ENCODE measurements at places on chromosomes 3 and 15.
A peak's percentile ranks its signal among the peaks of the same experiment; 100 is the strongest.

DNA sequence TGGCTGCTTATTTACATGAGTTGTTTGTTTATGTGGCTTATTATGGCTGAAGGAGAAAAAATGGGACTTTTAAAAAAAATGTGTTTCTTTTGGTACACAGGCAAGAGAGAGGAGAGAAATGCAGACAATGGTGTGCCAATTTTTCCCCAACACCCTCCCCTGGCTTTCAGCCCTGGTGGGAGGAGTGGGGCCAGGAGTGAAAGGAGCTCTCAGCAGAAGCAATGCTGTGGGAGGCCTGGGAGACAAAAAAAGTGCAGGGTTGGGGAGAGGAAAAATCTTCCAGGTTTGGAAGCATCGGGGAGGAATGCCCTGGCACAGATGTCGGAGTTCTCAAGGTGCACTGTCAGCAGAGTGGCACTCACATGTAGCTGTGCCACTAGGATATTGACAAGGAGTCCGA lies 117.7 kb upstream of the FOXB1 start:
- no peak for DNase-seq

DNA sequence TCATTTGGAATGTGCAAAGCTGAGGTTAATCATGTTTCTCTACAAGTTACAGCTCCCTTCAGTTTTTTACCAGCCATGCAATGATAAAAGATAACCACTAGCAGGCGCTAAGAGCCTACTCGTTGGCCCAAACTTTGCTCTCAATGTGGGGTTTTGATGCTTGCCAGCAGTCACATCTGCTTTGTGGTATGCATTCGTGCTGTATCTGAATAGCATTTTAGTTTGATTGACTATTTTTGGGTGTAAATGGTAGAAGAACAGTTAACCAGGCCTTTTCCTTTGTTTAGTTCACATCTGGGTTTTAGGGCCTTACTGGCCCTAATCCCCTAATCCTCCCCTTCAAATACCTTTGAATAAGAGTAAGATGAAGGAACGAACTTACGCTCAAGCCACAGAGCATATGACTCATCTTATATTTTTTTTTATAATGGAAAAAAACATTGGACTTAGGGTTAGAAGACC lies 4.4 kb upstream of the CLDN11 start:
- DNase-seq = peak; percentile 39

DNA sequence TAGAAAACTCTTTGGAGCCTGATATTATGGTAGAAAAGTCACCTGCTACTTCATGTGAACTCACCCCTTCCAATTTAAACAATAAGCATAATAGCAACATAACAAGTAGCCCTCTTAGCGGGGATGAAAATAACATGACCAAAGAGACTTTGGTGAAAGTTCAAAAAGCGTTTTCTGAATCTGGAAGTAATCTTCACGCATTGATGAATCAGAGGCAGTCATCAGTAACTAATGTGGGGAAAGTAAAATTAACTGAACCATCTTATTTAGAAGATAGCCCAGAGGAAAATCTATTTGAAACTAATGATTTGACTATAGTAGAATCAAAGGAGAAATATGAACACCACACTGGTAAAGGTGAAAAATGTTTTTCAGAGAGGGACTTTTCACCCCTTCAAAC lies 5.1 kb upstream of the SCG5 start:
- DNase-seq = no peak

GRCh38 chr3:118000219-118000618 lies 1034.4 kb downstream of the IGSF11 start:
- DNase-seq = no peak

DNA sequence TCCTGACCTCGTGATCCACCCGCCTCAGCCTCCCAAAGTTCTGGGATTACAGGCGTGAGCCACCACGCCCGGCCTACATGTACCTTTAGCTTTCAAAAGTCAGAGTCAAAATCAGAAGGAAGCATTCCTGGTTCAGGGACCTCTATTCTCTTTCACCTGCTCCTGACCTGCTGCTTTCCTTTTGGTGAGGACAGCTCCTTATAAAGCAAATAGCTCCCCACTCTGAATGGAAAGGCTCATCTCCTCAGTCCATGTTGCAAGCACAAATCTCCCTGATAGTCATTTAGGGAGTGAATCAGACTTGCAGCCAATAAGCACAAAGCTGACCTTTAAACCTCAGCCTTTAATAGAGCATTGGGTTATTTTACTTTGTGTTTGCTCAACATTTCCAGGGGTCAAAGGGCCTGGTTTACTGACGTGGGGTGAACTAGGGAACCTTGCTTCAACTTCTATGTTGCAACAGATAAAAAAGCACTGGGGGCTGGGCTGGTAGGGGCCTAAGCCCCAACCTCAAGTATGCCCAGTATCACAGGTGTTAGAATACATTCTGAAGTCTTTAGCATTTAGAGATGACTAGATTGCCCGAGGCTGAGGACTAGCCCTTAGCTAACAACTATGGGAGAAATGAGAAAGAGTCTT lies 43.1 kb downstream of the THRB start:
- no peak for DNase-seq

DNA sequence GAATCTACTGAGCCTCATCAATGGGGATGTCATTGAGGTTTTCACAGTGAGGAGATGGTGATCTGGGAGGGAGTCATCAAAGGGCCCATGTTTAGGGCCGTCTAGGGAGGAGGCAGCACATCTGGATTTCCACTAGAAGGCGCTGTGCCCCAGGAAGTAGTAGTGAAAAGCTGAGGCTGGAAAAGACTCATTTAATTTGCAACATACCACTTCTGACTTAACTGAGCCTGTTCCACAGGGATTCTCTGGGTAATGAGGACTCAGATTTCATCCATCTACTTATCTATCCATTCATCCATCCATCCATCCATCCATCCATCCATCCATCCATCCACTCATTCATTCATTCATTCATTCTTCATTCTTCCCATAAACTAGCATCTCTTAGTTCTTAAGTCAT lies 17.4 kb upstream of the SHF start:
- DNase-seq = no peak

- DNase-seq = no peak
Observed at GRCh38 chr3:39965997-39966396, 156.6 kb downstream of the MYRIP start.

- DNase-seq = peak; percentile 4
Observed at GRCh38 chr3:101379658-101380376, 59.4 kb upstream of the IMPG2 start.

- DNase-seq = no peak
Observed at GRCh38 chr3:145854499-145854898, 306.5 kb downstream of the PLOD2 start.

DNA sequence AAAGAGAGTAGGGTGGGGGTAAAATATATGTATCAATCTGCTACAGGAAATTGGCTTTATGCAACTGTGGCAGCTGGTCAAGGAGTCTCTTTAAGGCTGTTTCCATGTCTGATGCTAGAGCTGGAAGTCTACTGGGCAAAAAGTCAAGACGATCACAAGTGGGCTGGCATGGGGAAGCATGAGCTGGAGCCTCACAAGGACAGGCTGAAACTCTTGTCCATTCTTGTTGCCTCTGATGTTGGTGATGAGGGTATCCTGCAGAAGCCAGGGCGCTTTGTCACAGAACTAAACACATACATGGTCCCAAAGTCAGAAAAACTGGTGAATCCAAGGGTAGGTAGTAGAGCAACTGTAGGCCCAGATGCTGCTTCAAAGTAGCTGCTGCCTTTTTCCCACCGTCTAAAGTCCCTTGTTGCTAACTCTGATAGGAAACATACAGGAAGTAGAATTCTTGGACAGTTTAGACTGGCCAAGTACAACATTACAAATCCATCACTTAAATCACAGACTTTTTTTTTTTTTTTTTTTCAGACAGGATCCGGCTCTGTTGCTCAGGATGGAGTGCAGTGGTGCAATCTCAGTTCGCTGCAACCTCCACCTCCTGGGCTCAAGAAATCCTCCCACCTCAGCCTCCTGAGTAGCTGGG lies 54.2 kb downstream of the RPL39L start:
- DNase-seq = no peak

GRCh38 chr15:41990691-41991090 lies 18.3 kb upstream of the EHD4 start:
- no peak for DNase-seq

Data from GM18507 (cell line).